Naive thymus-derived CD8-positive, alpha-beta T cell (primary cell): ENCODE measurements at places on chromosomes 5 and 9.

DNA sequence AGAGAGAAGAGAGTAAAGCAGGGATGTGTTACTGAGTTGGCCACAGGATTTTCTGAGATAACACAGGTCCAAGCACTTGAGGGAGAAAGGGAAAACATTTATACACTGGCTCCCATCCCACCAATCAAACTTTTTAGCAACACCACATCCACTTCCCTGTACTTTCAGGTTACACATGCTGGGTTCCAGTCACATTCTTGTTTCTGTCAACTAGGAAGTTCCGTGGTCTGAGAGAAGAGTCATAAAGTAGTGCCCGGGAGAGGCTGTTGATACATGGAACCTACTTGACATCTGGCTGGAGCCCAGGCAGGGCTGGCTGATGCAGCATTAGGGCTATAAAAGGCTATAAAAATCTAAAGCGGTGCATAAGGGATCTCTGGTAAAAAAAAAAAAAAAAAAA lies 473.9 kb upstream of the COX7C start:
- DNase-seq = no peak

DNA sequence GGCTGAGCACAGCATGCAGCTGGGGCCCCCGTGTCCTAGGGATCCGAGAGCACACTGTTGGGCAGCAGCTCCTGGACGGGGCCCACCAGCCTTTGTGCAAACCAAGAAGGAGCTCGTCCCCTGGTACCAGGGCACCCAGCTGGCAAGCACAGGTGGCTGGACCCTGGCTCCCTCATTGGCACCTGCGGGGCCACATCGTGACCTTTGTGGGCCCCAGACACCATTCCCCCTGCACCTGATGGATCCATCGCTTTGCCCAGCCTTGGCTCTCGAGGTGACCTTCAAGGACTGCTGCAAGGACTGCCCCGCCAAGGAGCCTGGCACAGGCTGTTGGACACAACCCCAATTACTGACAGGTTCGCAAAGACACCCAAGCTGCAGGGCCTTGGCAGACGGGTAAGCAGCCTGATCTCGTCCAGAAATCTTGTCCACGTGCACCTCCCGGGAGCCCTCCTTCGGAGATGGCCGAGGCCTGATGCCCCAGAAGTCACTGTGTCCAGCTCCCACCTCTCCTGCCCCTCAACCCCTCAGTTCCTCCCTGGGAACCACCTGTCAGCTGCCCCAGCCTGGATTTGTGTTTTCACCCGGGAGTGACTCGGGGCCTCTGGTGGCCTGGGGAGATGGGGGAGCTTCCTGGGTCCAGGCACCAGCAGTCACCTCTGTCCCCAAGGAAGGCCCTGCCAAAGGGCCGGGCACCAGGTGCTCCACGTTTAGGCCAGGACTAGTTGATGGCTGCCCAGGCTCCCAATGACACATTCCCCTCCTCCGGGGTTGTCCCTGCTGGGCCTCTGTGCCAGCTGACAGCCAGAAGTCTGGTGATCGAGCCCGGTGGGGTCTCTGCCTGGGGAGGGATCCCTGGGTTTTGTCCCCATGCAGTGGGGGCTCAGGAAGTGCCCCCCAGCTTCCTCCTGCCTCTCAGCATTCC lies 137.1 kb upstream of the PPP1R26 start:
- DNase-seq = no peak

DNA sequence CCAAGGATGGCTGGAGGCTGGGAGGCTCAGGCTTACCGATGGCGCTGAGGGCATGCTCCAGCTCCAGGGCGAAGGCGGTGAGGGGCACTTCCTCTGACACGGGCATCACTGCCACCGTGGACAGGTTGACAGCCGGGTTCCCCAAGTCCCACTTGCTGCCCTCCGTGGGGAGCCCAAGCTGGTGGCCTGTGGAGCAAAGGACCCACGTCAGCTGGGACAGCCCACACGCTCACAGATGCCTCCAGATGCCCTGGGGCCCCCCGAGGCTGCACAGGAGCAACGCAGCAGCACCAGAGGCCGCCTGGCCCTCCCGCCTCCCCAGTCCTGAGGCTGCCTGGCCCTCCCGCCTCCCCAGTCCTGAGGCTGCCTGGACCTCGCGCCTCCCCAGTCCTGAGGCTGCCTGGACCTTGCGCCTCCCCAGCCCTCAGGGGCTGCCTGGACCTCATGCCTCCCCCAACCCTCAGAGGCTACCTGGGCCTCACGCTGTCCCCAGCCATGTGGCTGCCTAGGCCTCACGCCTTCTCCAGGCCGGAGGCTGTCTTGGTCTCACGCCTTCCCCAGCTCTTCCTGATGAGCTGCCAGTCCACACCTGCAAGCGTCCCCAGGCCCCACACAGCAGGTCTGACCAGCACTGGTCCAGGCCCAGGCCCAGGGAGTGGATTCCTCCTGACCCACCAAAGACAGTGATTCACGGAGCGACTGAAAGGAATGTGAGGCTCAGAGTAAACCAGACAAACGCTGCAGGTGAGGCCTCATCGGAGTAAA lies 25.6 kb upstream of the NSMF start:
- DNase-seq = no peak

DNA sequence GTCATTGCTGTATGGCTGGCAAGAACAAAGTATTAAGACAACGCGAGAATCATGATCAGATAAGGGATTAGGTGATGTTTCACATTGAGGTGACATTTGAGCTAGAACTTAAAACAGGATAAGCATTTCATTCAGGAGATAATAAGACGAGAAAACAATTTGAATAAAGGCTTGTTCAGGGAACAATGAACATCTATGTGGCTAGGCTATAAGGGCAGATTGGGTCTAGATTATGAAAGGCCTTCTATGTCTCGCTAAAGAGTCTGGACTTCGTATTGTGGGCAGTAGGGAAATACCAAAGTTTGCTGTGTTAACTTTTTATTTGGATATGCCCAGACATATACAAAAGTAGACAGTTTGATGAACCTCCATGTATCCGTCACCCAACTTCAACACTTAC lies 6.9 kb downstream of the MRPL22 start:
- DNase-seq = no peak

GRCh38 chr9:72952914-72953313 lies at the start of gene ALDH1A1:
ALDH1A1 (minus strand) TSS chr9:72953053; CDS start chr9:72953000, 53 bp downstream.
- DNase-seq = no peak

DNA sequence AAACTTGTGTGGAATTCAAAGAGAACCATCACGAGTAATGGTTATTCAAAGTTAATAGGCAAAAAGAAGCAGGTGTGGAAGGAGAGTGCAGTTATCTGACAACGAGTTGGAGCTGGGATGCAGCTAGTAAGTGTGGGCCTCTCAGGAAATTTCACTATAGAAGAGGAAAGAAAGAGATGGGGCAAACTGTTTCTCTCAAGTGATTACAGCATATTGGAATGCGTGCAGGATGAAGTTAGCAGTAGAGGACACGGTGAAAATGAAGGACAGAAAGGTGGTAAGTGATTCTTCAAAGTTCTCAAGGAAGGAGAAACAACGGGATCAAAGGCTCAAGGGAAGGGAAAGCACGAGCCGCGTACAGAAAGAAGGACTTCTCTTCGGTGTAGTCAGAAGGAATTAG lies 84.0 kb downstream of the ADAMTS12 start:
- DNase-seq = no peak

DNA sequence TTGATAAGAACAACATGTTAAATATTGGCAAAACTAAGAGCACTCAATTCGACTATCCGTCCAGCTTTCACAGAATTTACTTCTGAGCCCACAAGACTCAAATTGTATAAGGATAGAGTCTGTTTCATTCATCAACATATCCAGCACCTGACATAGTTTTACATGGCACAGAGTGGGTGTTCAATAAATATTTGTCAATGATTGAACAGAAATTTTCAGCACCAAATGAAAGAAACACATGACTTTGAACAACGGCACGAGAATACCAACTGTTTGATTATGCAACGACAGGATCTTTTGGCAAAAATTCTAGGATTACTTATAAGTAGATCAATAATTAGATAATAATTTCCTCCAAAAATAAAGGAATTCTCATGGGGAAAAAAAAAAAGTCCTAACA lies 41.8 kb downstream of the SKP2 start:
- DNase-seq = no peak

- no peak for DNase-seq
Measured at GRCh38 chr5:81233080-81233634, at the start of gene CKMT2. CKMT2 (plus strand) TSS chr5:81233322; CDS start chr5:81251133, 17,811 bp downstream.

DNA sequence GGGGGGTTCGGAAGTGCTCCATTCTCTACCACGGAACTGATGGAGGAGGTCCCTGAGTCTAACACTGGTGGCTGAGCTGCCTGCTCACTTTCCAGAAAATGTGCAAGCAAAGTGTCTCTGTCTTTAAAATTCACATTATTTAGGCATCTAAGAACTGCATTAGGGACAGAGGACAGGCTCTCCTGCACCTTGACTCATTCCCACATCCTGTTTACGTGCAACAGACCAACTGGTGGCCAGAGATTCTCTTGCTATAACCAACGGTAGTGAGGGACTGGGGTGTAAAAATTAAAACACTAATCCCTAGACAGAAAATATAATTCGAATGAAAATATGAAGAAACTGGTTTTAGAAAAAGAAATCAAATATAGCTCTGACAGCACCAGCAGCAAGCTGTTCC lies 320.9 kb downstream of the IRX2 start:
- DNase-seq = no peak

- no peak for DNase-seq
Measured at GRCh38 chr5:172757394-172758010, 13.5 kb downstream of the DUSP1 start.

- no peak for DNase-seq
Measured at GRCh38 chr9:76932757-76933156, 26.8 kb upstream of the PRUNE2 start.
